ENCODE measurements at places on chromosomes 4 and X. TPM values are rescaled to one million over a fixed set of nuclear protein-coding genes. Genes with fewer than 3 reads are reported as not detected.
A peak's percentile ranks its signal among the peaks of the same experiment; 100 is the strongest.

DNA sequence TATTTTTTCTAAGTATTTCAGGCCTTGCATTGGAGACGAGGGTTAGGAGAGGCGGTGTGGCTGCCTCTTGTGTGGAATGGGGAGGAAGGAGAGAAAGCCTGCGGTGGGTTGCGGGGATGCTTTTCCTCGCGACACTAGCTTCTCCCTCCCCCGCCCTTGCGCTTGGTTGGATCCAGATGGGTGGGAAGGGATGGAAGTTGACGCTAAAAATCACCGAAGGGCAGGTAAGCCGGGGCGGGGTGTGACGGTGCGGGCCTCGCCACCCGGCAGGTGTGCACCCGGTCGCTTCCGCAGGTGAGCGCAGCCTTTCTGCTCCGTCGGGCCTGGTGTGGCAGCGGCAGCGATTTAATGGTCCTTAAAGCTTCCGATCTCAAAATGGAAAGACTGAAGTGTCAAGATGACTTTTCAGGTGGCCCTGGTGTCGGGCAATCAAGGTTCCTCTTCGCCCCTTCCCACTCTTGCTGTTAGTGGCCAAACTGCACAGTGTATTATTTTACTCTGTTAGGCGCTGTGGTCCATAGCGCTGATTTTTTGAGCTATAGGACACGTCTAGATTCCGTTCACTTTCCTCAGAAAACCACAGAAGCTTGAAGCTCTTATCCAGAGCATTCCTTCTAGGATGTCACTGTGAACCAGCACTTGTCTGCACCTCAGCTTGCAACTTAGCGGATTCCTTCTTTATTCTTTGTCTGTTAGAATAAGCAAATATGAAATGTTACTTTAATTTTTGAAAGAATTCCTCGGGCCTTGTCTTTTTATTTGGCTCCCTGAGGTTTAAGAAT, 765 bp downstream of the ENOPH1 start:
- no peak for DNase-seq

DNA sequence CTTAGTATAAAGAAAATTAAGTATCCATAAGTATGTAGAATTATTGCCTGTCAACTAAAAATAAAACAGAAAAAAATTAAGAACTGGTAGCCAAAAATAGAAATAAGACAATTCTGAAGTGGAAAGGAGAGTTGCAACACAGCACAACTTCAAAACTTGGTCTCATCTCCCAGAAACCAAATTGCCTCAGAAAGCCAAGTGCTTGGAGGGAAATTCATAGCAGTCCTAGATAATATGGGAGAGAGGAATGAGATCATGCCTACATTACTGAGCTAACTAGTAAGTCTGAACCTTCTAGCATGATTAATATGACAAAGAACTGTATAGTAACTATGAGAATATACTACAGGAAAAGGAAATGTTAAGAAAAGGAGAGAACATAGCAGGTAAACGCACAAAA, 256.5 kb downstream of the LDB2 start:
- DNase-seq: no peak

DNA sequence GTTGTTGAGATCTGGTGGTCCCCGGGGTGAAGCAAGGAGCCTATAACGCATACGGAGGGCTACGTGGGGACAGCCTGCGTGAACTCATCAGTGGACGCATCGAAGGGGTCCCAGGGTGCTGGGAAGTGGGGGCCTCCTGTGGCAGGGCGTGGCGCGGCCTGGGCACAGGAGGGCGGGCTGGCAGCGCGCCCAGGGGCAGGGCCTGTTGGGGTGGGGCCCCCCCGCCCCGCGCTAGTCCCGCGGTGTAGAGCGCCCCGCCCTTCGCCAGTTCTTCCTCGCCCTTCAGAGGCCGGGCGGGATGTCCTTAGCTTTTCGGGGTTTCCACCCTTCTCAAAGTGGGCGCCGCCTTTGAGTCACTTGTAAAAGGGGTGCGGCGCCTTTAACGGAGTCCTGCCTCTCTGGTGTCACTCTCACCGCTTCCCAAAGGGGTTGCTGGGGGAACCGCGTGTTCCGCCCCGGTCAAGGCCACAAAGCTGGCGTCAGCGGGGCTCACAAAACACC, 632 bp downstream of the PLP2 start:
- no peak for DNase-seq

- no peak for DNase-seq
These were observed 871 bp upstream of the HPGD start for GRCh38 chr4:174523025-174523693.

GRCh38 chrX:34147345-34147744, 15.2 kb upstream of the FAM47A start:
- DNase-seq: peak; percentile 81

DNA sequence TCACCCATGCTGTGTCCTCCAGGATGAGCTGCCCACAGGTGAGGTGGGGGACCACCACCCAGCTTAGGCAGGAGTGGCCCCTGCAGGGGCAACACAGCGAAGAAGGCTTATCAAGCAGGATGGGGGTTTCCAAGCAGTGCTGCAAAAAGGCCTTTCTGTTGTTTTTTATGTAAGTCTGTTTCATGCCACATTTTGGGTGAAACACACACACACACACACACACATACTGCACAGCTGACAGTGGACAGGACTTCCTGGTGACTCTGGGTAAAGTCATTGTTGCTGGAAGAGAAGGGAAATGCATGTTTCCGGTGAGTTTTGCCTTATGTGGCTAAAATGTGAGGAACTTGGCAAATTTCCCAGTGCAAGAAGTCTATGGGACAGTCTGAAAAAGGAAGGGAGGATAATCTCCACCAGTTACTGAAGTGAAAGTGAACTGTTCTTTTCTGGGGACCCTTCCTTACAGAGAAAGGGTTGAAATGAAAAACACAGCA, 119.2 kb downstream of the IRF2 start:
- peak; percentile 62 for DNase-seq

DNA sequence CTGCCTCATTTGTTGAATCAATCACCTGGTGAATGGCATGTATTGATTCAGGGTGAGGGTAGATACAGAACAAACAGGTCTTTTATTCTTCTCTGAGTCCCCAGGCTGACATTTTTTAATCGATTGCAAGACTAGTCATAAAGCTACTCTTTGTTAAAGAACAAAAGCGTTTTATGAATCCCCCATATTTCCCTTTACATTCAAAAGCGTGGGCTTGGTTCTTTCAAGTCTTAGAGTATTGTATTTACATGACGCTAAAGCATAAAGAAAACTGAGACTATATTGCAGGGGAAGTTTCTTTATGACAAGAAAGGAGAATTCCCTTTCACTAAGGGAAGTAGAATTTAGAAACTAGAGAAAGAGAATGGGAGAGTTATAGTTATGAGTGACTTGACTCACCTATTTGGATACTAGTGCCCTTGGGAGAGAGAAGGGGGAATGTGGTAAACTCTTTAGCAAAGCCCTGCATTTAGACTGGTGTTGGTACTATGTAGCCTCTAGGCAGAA, 69.3 kb upstream of the PDE5A start:
- no peak for DNase-seq

DNA sequence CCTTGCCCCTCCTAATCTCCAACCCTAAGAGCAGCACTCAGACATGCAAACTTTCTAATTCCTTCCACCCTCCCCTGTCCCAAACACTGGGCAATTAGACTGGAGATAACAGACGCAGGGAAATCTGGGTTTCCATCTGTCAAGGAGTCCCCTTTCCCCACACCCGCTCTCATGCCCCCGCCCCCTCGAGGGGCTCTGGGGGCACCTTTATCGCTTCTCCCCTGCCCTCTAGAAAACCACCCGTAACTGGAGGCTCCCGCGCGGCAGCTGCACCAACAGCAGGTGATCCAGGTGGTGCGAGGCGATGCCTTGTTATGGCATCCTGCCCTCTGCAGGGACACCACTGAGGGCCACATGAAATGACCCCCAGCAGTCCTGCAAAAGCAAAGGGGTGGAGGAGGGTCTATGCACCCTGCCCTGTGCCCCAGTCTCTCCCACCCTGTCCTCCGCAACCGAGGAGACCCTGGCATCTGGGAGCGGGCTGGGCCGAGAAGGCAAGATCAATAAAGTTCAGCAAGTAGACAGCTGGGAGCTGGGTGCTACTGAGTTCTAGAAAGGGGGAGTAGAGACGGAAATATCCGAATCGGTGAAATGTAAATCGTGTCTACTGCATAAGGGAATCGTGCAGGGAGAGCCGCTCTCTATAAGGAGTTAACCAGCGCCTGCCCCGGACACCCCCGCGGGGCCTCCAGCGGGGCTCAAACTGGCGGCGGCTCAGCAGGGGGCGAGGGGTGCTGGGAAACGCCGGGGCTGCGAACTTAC, 1.6 kb downstream of the KCTD8 start:
- no peak for DNase-seq

DNA sequence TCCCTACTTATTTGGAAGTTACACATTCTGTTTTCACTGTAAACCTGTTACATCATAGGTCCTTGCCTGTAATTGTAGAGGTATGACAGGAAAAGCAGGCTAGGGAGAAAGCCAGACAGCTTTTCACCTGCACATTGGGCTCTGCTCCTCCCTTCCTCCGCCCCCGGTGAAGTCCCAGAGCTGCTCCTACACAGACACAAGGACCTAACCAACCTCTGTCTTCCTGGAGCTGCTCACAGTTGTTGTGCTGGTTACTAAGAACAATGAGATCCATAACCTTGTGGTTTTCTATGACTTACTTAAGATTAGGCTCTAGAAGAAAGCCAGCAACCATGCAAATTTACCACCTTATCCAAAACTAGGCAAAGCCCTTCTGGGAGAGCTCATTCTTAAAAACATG, 40.0 kb downstream of the MOSPD2 start:
- DNase-seq: no peak

- no peak for DNase-seq
These were observed 167.6 kb upstream of the CXorf66 start for GRCh38 chrX:140132937-140133336.

DNA sequence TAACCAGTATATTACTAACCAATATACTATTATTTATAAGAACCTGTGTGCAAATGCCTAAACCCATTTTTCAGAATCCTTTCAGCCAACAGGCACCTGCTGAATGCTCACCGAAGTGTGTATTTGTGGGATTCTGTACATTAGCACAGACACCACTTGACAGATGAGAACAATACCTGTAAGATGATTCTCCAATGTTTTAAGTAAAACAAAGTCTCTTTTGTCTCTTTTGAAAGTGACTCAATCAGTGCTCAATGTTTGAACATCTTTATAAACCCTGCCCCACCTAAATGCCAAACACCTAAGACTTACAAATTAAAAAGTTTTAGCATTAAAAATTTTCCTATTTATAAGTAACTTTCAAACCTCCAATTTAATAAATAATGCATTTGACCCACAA, 763 bp downstream of the ASB9 start:
- DNase-seq: no peak

BRS3 gene
- total RNA-seq: not detected

FDCSP gene
- total RNA-seq: not detected

MAGEA1 gene
- not detected for total RNA-seq
